Kidney (tissue), 22 donors: ENCODE measurements at places on chromosomes 2 and 18.

DNA sequence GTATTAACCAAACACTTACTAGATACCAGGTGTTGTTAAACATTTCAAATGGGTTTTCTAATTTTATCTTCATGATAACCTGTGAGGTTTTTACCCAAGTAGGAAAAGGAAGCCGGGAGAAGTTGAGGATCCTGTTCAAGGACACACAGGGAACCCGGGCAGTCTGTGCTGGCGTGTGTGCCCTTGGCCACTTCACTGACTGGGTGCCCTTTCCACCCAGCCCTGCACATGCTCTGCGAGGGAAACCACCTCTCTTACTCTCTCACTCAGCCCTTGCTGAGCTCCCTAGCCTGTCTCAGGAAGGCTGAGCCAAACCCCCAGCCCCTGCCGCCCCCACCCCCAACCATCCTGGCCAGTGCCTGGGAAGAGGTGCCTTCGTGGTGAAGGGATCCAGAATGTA, 51.8 kb downstream of the TEX44 start:
- DNase-seq: peak; percentile 38

- no peak for DNase-seq
Measured at GRCh38 chr2:201233812-201234662, 26.3 kb upstream of the CASP8 start.

DNA sequence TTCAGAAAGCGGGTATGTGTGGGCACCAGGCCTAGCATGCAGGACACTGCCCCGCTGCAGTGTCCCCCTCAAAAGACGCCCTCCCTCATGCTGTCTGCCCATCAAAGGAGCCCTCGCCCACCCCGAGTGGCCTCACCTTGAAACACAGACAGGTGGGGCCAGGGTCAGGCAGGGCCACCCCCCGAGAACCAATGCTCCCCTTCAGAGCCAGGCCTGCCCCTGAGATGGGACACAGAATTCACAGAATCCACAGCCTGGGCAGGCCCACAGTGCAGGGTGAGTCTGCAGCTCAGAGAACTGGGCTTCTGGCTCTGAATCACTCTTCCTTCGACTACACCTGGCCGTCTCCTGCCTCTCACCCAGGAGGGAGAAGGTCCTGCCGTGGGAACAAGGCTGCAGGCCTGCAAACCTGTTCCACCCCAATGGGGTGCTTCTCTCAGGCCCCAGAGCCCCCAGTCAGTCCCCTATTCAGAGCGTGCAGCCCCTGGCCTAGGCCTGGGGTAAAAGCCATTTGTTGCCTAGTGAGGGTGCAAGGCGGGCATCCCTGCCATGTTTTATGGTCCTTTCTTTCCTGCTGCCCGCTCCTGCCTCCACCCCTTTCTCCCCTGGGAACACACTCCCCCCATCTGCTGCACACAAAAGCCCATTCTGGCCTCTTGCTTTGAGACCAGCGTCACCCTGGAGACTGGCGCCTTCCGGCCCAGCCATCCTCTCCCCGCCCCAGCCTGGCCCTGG, 11.3 kb upstream of the ARHGEF4 start:
- DNase-seq: no peak

GRCh38 chr18:38796762-38797161, 1231.2 kb upstream of the CELF4 start:
- DNase-seq: no peak

DNA sequence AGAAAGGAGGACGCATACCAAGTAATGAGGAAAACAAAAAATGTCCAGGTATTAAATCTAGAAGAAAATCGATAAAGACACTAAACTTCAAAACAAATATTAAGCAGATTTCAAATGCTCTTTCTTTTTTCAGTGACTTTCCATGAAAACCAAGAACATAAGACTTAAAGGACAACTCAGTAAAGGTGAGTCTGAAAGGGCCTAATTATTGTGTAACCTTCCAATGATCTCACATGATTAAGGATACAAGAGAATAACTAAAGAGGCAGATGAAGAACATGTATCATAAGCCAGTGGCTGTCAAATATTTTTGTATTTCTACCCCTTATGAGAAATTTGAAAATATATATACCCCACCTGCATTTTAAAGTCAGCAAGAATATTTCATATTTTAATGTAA, 30.7 kb downstream of the MBD2 start:
- DNase-seq: no peak

GRCh38 chr2:127044977-127045661, 61.8 kb downstream of the BIN1 start:
- no peak for DNase-seq

- DNase-seq: no peak
Measured at GRCh38 chr18:23718731-23719130, 29.5 kb downstream of the LAMA3 start.

- DNase-seq: peak; percentile 37
Measured at GRCh38 chr2:47654790-47655562, 128.0 kb upstream of the MSH6 start.
